Stimulated activated CD8-positive, alpha-beta memory T cell treated with anti-CD3 and anti-CD28 coated beads, Interleukin-7, amount 100 ng/mL, for 1 hour (primary cell): ENCODE measurements at places on chromosomes 12 and 14.

DNA sequence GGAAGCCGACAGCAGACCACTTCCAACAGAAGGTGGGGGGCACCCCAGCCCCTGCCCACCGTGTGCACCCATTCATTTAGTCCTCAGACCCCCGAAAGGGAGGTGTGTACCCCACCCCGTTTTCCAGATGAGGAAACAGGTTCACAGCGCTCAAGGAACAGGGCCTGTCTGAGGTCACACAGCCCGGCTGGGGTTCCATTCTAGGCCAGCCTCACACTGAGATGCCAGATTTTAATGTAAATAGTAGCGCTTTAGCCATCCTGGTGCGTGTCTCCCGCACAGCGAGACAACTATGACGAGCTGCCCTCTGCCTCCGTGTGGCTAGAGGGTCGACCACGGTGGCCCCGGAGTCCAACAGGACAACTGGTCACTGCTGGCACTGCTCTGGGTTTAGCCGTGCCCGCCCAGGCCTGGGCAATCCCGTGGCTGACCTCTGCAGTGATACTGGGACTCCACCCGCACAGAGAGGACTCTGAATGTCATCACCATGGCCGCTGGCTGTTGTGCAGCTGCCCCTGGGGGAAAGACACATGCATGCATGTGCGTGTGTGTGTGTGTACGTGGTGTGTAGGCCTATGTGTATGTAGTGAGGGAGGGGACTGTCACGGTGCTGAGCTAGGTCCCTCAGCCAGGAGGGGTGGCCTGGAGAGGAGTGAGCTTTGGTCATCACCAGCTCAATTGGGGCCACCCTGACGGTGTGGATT lies 31.6 kb downstream of the BEGAIN start:
- no peak for DNase-seq

DNA sequence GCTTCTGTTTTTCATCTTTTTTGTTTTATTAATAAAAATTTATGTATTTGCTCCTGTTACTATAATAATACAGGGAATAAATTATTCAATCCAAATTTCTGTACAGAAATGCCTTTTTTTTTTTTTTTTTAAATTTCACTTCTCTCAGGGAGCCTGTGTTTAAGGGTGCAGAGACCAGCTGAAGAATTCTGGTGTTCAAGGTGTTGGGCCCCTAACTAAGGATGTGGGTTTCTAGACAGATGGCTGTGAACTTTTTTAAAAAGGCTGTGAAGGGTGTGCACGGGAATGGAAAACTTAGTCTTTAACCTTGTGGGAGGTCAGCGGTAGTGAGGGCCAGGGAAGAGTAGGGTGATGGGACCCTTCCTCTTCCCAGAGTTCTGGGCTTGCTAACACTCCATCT lies 1.3 kb upstream of the DTX3 start:
- no peak for DNase-seq

DNA sequence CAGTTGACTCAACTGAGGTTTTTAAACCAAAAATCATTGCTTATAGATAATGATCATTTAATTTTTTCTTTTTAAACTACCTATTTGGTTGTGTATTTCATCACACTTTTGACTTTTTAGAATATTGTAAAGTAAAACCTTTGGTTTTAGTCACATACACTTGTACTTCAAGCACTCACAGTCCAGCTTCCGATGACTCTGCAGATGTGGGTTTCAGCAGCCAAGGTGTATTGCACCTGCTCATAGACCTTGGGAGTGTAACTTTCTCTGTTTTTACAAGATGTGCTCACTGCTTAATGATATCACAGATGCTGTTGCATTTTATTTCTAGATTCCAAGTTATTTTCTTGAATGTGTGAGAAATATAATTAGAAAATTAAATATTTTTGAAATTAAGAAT lies 188.3 kb upstream of the SLC38A2 start:
- DNase-seq = no peak

- no peak for DNase-seq
Observed at GRCh38 chr14:92962831-92963095, 39.8 kb downstream of the CHGA start.

DNA sequence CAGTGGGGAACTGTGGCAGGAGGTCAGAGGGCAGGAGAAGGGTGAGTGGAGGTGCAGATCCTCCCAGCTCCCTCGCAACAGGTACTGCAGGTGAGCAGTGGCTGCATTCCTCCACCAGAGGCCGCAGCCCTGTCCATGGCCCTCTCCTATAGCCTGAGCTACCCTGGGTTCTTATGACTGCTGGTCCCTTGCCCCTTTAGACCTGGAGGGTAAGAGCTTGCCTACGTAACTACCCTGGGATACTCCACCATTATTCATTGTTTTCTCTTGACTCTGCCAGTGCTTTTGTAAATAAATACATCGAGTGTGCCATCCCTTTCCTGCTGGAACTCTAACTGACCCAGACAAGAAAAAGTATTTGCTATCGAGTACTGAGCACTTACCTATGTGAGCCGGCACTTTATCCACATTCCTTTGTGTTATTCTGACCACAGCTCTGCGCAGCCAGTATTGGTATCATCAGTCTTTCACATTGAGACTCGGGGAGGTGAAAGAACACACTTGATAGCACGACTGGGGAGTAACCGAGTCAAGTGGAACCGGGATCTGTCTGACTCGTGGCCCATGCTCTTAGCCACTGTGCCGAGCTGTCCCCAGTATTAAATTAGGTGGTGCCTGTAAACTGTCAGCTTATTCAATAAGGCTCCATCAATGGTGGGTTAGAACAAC lies 38.5 kb downstream of the LTBP2 start:
- DNase-seq = no peak

GRCh38 chr12:93311827-93312226 lies 65.9 kb upstream of the NUDT4 start:
- DNase-seq = no peak

DNA sequence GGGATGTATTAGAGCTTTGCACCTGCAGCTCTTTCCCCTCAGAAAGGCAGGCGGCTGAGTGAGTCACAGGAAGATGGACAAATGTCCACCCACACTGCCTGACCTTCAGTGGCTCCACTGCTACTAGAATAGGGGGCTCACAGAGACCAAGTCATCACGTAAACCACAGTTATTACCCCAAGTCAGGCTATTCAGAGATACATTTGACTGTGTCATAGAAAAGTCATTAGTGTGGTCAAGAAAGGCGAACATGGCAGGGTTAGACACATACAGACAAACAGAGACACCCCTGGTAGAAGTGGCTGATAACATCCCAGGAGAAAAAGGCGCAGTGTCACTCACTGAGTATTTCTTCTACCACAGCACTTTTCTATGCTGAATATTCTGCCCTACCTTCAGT lies 36.0 kb downstream of the GCH1 start:
- DNase-seq = no peak

DNA sequence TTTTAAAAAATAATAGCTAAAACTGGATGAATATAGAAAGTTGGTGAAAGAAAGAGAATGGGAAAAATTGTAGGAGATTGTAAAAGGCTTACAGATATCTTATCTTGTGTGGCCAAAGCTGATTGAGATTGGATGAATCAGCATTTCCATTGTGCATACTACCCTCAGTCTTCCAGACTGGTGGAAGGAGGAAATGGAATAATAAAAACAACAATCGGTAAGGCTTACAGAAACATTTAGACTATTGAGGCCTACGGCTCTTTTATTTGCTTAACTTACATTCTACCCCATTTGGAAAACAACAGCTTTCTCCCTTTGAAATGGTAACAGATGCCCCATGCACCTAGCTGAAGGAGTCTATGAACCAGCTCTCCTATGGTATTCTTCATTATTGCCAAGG lies 129.8 kb downstream of the PTPRB start:
- DNase-seq = no peak

GRCh38 chr12:57119294-57120085 lies 8.3 kb upstream of the STAT6 start:
- no peak for DNase-seq

- DNase-seq = no peak
Observed at GRCh38 chr14:50335989-50336824, 24.1 kb downstream of the DMAC2L start.

GRCh38 chr12:130460611-130461446 lies 123.1 kb downstream of the PIWIL1 start:
- no peak for DNase-seq

- DNase-seq = no peak
Observed at GRCh38 chr12:88227263-88227662, 85.2 kb downstream of the TMTC3 start.

DNA sequence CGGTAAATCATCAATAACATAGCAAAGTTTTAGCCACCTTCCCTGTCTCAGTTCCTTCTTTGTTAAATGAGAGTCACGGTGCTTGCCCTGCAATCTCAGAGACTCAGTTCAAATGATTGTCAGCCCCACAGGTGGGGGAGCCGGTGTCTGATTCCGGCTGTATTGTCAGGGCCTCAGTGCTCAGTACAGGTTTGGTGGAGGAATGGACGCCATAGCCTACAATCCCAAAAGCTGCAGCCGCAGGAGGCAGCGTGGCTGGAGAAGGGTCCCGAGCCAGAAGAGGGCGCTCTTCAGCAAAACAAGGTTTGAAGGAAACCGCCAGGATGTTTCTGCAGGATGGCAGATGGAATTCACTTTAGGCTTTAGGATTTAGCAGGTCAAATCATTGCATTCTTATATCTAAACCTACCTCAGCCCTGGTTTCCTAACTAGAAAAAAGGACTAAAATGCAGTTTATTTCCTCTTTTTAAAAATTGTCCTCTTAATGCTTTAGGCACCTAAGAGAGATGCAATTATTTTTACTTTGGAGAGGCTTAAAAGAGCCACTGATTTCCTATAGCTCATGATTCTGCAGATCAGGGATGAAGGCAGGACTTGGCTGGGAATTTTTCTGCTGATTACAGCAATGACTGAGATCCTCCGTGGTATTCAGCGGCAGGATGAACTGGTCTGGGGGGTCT lies 29.2 kb downstream of the FOS start:
- DNase-seq = peak; percentile 53

DNA sequence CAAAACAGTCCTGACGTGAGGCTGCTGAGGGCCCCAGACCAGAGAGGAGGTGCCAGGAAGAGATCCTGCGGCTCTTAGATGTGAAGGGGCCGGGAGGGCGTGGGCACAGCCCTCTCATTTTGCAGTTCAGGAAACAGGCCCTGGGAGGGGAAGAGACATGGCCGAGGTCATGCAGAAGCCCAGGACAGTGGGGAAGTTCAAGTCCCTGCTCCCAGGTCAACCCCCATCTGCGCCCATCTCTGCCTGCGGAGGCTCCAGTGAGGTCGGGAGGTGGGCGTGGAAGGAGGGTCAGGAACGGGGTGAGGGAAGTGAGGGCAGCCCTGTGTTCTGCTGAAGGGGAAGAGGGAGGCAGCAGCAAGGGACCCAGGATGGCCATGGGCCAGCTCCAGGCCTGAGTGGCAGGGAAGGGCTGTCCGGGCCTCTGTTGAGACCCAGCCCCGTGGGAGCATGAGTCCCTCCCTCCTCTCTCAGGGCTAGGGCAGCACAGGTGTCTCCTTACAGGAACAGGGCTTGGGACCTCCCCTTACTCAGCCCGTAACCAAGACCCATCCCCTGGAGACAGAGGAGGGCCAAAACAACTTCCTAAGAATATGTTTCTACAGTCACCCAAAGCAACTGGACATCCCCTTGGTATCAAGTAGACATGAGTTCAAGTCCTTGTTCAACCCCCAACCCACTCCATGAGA lies 90.8 kb downstream of the LGMN start:
- DNase-seq = no peak

GRCh38 chr12:54129028-54129903 lies 59.5 kb downstream of the SMUG1 start:
- no peak for DNase-seq

DNA sequence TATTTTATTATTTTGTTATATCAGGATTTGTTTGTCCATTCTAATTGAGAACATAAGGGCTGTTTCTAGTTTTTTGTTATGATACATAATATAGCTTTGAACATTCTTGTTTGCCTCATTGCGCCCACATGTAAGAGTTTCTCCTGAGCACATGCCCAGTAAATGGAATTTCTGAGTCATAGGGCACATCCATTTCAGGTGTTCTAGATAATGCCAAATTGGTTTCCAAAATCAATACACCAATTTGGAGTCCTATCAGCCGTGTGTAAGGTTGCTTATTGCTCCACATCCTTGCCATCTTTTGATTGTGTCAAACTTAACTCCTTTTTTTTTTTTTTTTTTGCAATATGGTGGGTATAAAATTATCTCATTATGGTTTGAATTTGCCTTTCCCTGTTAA lies 97.9 kb upstream of the RESF1 start:
- DNase-seq = no peak

GRCh38 chr12:102169922-102170621 lies 27.6 kb downstream of the PMCH start:
- no peak for DNase-seq

GRCh38 chr12:29676676-29677075 lies 107.1 kb downstream of the TMTC1 start:
- DNase-seq = no peak

GRCh38 chr14:56194042-56194441 lies 75.8 kb downstream of the PELI2 start:
- no peak for DNase-seq

DNA sequence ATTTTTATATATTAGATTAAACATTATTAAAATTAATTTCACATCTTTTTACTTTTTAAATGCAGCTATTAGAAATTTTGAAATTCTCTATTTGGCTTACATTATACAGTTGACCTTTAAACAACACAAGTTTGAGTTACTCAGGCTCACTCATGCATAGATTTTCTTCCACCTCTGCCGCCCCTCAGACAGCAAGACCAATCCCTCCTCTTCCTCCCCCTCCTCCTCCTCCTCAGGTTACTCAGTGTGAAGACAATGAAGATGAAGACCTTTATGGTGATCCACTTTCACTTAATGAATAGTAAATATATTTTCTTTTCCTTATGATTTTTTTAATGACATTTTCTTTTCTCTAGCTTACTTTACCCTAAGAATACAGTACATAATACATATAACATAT lies 136.2 kb downstream of the LLPH start:
- no peak for DNase-seq

GRCh38 chr14:72742838-72743195 lies 151.1 kb downstream of the DPF3 start:
- DNase-seq = no peak

DNA sequence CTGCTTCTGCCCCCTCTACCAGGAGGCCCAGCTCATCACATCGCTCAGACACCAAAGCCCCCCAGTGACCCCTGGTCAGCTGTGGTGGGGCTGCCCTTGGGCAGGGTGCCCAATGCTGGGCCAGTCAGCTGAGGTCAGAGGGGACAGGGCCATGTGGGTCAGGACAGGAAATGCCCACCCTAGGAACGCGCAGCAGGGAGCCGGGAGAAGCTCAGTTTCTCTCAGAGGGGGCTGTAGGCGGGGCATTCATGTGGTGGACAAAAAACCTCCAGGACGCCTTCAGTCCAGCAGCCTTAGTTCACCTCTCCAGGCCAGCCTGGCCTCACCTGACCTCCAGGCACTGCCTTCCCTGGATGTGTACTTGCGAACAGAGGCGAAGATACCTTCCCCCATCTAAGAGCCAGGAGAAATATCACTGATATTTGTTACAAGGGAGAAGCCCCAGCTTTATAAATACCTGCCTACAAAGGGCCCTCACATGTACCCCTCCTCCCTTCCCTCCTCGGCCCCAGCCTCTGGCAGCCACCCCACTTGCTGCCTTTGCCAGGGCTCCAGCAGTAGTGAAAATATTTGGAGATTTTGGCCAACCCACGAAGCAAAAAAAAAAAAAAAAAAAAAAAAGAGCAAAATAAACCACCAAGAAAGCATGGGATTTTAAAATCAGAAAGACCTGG lies 41.9 kb upstream of the PLEKHG6 start:
- no peak for DNase-seq
